Caki2 (cell line): ENCODE measurements at places on chromosomes 12 and 14. TPM values are rescaled to one million over a fixed set of nuclear protein-coding genes. Genes with fewer than 3 reads are reported as not detected.

Gene PRPF40B
- total RNA-seq, result 7.9 and 10.9 TPM in 2 replicates

Gene SIX6
- not detected in 2 replicates for total RNA-seq

Gene MYF5
- not detected in 2 replicates for total RNA-seq

Gene IAPP
- total RNA-seq, result not detected in 2 replicates

Gene CISTR
- total RNA-seq, result not detected in 2 replicates

Gene SPIC
- not detected in 2 replicates for total RNA-seq

Gene ADCY6
- 65.4 and 76.6 TPM in 2 replicates for total RNA-seq

Gene RPS6KA5
- 4.0 and 5.2 TPM in 2 replicates for total RNA-seq

Gene TAC3
- not detected in 2 replicates for total RNA-seq

Gene RILPL2
- total RNA-seq, result 3.7 and 5.6 TPM in 2 replicates

DNA sequence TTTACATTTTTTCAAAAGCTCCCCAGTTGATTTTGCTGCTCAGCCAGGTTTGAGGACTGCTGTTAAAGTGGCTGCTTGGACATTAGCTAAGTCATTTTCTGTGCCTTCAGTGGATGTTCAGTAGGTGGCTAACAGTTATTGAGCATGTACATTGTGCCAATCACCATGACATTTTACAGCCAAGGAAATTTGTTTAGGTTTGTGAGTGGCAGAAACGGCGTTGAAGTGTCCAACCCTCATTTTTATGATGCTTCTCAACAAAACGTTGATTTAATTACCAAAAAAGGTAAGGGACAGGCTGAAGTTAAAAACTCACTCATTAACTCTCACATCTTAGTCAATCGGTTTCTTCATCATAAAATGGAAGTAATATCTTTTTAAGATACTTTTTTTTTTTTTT lies 37.0 kb upstream of the LRIG3 start:
- no peak for DNase-seq

DNA sequence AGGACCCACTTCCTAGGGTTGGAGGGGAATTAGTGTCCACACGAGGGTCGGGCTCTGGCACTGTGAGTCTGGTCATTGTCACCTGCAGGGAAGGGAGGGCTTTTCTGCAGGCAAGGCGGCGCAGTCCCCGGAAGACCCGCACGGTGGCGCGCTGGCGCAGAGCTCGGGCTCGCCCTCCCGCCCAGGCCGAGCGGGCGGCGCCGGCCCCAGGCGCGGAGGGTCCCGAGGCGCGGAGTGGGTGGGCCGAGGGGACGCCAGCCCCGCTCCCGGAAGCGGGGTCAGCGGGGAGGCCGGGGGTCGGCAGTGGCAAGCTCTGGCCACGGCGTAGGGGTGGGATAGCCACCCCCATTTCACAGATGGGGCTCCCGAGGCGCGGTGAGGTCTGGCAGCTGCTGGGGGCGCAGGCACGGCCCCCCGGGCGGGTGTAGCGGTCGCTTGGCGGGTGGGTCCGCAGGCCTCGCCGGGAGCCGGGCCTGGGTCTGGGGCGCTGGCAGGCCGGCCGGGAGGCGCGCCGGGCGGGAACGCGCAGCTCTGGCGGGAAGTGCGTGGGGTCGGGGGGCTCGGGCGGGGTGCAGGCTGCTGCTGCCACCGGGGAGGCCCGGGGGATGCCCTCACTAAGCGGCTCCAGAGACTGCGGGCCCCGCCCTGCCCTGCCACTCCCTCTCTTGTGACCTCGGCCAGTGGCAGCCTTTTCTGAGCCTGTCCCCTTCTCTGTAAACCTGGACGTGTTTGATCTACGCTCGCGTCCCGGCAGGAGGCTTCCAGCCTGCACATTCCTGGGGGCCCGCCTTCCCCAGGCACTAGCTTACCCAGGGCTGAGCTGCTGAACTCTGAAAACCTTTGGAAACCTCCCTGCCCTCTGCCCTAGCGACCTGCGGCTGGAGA lies 46.1 kb downstream of the CYP46A1 start:
- peak; percentile 52 for DNase-seq

DNA sequence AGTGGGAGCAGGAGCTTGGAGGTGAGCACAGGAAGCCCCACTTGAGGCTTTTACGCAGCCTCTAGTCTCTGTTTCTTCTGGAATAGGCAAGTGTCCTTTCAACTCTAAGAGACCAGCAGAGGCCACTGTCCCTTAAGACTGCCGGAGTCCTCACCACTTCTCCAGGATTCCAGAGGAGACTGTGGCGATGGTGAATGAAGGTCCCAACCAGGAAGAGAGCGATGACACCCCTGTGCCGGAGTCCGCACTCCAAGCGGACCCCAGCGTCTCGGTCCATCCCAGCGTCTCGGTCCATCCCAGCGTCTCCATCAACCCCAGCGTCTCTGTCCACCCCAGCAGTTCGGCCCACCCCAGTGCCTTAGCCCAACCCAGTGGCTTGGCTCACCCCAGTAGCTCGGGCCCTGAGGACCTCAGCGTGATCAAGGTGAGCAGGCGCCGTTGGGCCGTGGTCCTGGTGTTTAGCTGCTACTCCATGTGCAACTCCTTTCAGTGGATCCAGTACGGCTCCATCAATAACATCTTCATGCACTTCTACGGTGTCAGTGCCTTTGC lies 442 bp downstream of the FLVCR2 start:
- peak; percentile 76 for DNase-seq

GRCh38 chr12:117596968-117597367 lies 235.5 kb upstream of the NOS1 start:
- peak; percentile 61 for DNase-seq

- no peak for DNase-seq
Measured at GRCh38 chr12:75120311-75120711, 89.3 kb downstream of the KCNC2 start.

- DNase-seq, result peak; percentile 97
Measured at GRCh38 chr12:14774074-14774905, 29.0 kb downstream of the WBP11 start.

GRCh38 chr14:72700338-72701236 lies 193.3 kb downstream of the DPF3 start:
- no peak for DNase-seq

DNA sequence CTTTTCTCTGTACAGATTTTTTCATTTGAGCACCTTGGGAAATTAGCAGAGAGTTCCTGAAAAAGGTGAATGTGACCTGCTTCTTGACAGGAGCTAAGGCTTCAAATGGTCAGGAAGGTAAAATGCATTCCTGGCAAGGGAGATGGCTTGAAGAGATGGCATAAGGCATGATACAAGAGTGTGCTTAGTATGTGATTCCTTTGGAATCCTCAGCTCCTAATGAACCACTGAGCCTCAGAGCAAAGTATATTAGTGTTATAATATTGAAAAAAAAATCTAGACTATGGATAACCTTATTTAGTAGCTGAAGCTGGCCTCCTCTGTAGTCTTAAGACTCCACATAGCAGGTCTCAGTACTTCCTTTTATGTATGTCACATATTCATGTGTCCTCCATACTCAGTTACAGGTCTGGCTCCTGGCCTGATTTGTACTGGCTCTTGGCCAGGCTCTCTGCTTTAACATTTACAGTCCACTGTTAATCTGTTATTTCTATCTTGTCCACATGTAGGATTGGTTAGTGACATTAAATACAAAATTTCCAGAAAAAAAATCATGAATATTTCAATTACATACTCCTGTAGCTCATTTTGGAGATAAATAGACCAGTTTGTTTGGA lies 17.9 kb downstream of the TOGARAM1 start:
- no peak for DNase-seq

GRCh38 chr12:105935106-105935505 lies 203.6 kb downstream of the NUAK1 start:
- no peak for DNase-seq

DNA sequence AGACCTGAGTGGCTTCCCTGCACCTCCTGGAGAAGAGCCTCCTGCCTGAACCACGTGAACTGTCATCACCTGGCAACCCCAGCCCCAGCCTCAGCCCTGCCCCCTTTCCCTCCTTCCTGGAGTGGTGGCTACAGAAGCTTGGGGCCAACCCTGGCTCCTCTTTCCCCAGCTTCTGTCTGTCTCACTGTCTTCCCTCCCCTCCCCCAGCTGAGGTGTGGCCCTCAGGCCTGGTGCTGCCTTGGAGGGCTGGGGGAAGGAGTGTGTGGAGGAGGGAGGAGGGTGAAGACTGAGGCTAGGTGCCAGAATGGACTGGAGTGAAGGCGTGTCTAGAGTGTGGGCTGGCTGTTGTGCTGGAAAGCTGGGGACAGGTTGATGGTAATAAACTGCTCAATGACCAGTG lies 9.7 kb downstream of the NFATC4 start:
- DNase-seq, result no peak

DNA sequence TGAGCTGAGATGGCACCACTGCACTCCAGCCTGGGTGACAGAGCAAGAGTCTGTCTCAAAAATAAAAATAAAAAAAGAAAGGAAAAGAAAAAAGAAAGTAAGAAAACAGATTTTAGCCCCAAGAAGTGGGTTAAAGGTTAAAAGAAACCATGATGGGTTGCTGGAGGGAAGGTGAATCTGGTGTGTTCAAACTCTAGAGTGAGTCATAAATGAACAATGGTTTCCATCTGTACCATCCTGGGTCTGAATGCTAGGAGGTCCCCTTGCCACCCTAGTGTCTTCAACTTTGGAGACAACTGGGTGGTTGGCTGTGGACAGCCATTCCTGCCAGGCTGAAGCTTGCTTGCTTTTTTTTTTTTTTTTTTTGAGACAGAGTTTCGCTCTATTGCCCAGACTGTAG lies 1.6 kb upstream of the RPS26 start:
- no peak for DNase-seq

GRCh38 chr12:113532292-113532691 lies 60.6 kb upstream of the LHX5 start:
- no peak for DNase-seq

DNA sequence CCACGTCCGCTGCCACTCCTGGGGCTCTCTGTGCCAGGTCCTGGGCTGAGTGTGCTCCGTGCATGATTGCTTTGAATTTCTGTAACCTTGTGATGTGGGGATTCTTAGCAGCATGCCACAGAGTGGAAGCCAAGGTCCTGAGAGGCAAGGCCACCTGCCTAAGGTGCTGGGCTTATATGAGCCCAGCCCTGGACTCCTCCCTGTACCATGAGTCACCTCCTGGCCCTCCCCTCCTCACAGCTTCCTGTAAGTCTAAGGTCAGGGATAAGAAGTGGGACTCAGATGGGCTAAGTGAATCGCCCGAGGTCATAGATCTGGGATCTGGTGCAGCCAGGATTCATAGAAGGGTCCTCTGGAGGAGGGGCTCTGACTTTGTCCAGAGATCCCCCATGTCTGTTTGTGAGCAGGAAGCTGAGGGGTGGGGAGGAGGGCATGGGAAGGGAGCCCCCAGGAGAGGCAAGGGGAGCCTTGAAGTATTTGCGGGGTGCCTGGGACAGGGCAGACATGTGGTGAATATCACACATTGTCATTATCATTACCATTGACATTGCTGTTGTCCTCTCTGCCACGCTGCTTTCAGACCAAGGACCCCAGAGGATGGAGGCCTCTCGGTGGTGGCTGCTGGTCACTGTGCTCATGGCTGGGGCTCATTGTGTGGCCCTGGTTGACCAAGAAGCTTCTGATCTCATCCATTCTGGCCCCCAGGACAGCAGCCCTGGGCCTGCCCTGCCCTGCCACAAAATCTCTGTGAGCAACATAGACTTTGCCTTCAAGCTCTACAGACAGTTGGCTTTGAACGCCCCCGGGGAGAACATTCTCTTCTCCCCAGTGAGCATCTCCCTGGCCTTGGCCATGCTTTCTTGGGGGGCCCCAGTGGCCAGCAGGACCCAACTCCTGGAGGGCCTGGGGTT lies 28.8 kb downstream of the SERPINA3 start:
- no peak for DNase-seq

GRCh38 chr14:98210045-98210672 lies 1061.8 kb downstream of the BCL11B start:
- no peak for DNase-seq

DNA sequence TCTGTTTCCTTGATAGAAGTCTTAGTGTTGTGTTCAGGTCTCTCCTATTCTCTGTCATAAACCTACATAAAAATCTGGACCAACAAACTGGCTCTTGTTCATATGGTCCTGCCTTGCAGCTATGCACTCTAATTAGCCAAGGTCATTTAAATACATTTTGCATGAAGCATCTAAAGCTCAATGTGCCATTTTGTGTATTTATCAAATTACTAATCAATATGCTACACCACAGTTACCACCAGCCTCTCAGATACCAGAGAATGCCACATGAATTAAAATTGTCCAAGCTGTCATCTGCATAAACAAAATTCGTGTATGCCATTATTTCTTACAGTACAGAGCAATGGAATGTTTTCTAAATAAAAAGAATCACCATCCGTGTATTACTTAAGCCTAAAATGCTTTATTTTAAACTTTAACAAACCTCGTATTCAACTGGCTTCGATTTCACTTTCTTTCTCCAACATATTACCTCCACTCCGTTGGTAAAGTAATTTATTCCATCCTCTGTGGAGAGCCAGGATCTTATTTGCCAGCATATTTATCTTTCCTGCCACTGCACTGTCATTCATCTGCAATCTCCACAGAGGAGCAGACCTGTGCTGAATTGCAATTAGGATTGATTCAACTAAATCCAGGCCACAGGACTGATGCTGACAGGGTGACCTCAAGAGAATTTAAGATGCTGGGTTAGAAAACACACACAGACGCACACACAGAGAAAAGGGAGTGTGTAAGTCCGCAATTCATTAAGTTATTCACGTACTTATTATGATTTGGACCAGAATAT lies 284.1 kb upstream of the FOXG1 start:
- no peak for DNase-seq

DNA sequence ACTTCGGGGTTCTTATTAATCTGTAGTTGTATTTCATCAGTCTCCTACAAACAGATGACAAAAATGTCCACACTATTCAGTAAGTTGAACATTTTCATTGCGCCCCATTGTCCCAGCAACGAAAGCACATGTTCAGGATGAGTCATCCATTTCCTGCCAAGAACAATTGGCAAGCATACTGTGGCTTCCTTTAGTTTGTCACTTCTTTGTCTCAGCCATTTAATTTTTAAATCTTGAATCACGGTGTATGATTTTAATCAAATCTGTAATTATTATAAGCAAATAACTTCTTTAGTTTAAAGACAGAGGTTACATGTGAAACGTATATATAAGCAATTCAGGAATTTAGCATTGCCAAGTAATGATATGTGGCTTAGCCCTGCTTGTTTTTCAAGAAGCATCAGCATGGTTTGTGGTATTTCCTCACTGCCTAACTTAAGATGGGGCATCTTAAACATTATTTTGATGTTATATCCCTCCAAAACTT lies 211.3 kb upstream of the KRR1 start:
- DNase-seq, result peak; percentile 73

- DNase-seq, result no peak
Measured at GRCh38 chr14:70108419-70108818, 80.3 kb downstream of the SLC8A3 start.

DNA sequence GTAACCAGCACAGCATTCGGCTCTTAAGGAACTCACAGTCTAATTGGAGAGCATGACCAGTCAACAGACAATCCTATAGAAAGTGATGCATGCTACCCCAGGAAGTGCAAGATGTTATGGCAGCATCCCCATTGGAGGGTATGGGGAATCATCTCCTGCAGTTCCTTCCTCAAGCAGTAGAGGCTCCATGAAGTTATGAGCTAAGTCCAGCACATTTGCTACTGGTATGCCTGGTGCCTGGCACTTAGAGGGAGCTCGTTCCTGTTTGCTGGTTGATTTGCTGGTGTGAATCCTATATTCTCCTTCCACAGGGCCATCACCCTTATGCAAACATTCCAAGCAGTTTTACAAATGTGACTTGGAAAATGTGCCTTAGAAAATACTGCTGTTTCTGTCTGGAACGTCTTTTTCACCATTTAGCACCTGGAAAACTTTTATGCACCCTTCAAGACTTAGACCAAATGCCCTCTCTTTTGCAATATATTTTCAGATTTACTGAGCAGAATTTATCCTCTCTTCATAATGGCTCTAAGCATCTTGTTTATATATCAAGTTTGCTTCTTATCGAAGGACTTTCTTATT lies 136.1 kb upstream of the WSCD2 start:
- DNase-seq, result peak; percentile 15

GRCh38 chr14:83425138-83425537 lies 1891.5 kb upstream of the SEL1L start:
- DNase-seq, result no peak
